ENCODE measurements at places on chromosomes 5 and 9.

DNA sequence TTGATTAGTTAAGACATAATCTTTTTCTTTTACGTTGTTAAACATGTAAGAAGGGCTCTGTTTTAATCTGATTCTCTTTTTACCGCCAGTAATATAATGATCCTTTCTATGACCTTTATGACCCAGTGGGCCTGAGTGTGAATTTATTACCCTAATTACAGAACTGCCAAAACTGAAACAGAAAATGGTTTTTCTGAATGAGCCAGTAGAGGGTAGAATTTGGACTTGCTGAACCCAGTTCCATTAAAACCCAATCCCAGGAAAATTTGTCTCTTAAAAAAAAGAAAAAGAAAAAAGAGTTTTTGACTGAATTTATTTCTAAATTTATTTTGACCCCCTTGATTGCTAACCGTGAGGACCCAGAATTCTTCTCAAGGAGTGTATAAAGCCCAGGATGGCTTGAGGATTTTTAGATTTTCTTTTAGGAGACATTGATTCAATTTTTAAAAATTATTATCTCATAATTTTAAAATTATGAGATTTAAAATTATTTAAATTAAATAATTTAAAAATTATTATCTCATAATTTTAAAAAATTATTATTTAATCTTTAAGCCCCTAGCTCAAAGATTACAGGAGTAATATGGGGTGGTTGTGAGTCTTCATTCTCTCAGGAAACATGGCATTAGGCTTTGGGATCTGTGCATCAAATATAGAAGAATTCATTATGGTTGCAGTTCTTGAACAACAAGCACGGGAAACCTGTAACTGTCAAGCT, 94.1 kb upstream of the GLIS3 start:
- DNase-seq: no peak

DNA sequence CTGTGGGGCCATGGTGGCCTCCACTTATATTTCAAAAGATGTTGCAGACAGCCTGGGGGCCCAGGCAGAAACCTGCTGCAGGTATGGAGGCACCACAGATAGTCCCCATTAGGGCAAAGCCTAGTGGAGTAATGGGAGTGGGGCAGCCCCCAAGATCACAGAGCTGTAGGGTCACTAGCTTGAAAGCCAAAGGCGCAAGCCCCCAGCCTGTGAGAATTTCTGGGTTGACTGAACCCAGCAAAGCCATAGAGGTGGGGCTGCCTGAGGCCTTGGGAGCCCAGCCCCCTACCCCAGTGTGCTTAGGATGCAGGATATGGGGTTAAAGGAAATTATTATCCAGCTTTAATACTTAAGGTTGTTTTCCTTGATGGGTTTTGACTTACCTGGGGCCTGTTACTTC, 165.3 kb upstream of the FBN2 start:
- DNase-seq: no peak

- no peak for DNase-seq
Measured at GRCh38 chr5:78610636-78611035, 37.9 kb downstream of the LHFPL2 start.

DNA sequence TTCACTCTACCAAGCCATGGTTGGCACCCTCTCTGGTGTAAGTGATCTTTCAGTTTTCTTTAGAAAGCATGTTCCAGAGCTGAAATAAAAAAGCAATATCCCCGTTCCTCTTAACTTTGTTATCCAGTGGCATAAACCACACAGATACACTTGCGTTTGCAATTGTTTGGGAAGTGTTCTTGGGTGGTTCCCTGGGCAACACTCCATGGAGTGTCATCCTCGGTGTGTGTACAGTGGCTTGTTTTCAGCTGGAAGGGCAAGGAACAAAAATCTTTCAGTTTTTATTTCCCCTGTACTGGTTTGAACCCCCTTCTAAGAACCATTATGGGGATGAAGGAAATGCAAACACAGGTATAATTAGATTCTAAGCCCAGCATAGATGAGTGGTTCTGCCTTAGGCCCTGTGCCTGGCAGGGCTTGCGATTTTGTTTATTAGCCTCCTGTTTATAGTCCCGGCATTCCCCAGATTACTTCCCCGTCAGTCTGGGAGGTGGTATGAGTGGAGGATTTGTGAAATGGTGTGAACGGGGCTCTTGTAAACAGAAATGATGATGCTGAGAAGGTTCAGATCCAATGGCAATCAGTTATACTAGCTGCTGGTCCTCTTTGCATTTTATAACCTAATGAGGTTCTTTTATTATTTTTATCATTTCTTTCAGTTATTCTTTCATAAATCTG, 76.0 kb upstream of the CD180 start:
- no peak for DNase-seq

- DNase-seq: no peak
Measured at GRCh38 chr5:139925650-139926640, 117.2 kb downstream of the NRG2 start.

DNA sequence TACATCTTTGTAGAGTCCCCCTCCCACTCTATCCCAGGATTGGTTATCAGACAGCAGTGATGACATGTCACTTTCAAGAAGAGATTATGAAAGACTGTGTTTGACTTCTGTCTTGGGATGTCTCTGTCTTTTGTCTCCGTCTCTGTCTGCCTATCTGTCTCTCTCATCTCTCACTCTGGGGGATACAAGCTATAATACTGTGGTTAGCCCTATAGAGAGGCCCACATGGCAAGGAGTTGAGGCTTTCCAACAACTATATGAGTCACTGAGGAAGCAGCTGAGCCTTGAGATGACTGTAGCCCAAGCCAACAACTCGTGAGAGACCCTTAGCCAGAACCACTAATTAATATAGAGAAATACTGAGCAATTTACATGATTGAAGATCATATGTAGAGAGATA, 284.8 kb downstream of the PDE4D start:
- no peak for DNase-seq

GRCh38 chr5:104223885-104224773, 661.5 kb upstream of the NUDT12 start:
- no peak for DNase-seq
